ENCODE measurements at places on chromosomes 1 and 21. TPM values are rescaled to one million over a fixed set of nuclear protein-coding genes. Genes with fewer than 3 reads are reported as not detected.

Gene C1orf116
- total RNA-seq, result 0.07 TPM

Gene AMY1C
- total RNA-seq, result not detected

Gene PGLYRP3
- total RNA-seq, result not detected

Gene TMPRSS2
- total RNA-seq, result not detected

Gene DYNLT4
- 0.62 TPM for total RNA-seq

Gene HES2
- 13.3 TPM for total RNA-seq

Gene TMEM125
- not detected for total RNA-seq

Gene VANGL2
- total RNA-seq, result not detected

Gene ACKR1
- total RNA-seq, result 0.15 TPM

Gene MYBPHL
- total RNA-seq, result not detected

GRCh38 chr1:33176362-33176850 lies 5.4 kb downstream of the TRIM62 start:
- DNase-seq, result no peak

GRCh38 chr1:14340002-14340785 lies 258.3 kb upstream of the KAZN start:
- DNase-seq, result no peak

GRCh38 chr1:222239130-222239529 lies 308.8 kb downstream of the HHIPL2 start:
- no peak for DNase-seq

GRCh38 chr1:201461645-201462441 lies 7.1 kb downstream of the PHLDA3 start:
- peak; percentile 61 for DNase-seq

- no peak for DNase-seq
These were observed 2.5 kb downstream of the IL24 start for GRCh38 chr1:206899717-206900116.

- no peak for DNase-seq
These were observed 23.9 kb upstream of the KIAA0040 start for GRCh38 chr1:175216444-175216843.

GRCh38 chr1:84582802-84583587 lies 8.8 kb upstream of the CTBS start:
- DNase-seq, result peak; percentile 68

GRCh38 chr1:93810316-93810715 lies 68.7 kb downstream of the DNTTIP2 start:
- DNase-seq, result no peak

GRCh38 chr1:40712405-40712944 lies 21.0 kb downstream of the NFYC start:
- DNase-seq, result no peak

DNA sequence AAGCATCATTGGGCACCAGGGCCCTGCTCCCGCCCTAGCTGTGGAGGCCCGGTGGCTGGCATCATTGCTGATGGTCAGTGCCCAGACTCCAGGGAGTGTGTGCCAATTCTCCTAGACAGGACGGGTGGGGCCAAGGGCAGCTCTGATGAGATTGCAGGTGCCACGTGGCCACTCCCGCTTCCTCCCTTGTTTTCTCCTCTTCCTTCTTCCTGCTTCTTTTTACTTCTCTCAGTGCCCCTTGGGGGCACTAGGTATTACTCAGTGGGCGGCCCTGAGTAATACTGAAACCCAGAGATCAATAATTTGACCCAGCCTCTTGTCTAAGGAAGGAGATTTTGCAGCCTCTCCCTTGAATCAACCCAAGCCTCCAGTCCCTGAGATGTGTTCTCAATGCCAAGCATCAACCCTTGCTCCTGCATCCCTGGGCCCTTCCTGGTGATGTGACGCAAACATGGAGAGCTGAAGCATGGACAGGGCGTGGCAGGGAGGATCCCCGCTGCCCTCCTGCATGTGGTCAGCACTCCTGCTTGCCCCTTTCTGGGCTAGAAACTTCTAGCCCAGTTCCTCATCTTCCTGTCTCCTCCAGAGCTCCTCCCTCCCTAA lies 32.4 kb downstream of the CDK18 start:
- no peak for DNase-seq

- DNase-seq, result peak; percentile 7
These were observed 80.5 kb upstream of the KIF26B start for GRCh38 chr1:245074232-245074747.

DNA sequence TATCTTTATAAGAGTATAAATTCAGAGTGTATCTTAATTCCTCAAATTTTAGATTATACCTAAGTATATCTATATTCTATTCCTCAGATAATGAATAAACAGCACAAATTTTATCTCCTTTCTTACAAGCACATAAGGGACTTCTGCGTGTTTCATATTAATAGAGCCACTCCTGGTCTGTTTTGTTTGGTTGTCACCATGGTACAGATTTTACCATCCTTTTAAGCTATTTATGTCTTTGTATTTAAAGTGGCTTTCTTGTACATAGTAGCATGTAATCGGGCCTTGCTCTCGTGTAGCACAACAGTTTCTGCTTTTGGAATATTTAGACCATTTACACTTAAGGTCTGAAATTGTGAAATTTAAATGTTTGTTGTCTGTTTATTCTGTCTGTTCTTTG lies 52.6 kb upstream of the SLC35A3 start:
- no peak for DNase-seq

DNA sequence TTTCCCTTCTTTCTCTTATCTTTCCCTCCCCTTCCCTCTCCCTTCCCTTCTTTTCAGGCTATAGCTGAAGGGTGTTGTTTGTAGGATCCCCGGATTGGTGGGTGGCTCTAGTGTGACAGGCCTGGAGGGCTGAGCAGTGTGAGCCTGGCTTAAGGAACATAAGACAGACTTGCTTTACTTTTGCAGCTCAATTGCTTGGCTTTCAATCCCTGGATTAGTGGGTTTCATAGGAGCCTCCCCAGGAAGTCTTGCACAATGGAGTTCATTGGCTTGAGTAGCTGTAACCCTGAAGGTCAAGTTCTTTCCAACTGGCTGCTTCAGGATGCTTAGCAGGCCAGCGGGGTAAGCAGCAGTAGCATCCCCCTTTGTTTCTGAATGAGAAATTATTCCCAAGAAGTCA lies 126.7 kb downstream of the CAMTA1 start:
- peak; percentile 72 for DNase-seq

GRCh38 chr1:29880556-29880955 lies 644.2 kb downstream of the PTPRU start:
- no peak for DNase-seq

DNA sequence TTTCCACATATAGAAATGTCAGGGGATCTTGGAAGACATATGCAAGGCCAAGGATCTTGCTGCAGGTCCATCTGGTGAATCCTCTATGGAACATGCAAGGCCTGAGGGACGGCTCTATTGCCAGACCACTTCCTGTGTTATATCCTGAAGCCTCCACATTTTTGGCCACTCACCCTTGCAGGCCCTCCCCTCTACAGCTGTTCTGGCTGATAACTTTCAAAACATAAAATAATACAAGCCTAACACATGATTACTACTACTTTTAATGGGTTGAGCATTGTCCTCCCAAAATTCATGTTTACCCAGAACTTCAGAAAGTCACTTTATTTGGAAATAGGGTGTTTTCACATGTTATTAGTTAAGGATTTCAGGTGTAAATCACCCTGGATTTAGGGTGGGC lies 18.5 kb upstream of the LYPLAL1 start:
- no peak for DNase-seq

DNA sequence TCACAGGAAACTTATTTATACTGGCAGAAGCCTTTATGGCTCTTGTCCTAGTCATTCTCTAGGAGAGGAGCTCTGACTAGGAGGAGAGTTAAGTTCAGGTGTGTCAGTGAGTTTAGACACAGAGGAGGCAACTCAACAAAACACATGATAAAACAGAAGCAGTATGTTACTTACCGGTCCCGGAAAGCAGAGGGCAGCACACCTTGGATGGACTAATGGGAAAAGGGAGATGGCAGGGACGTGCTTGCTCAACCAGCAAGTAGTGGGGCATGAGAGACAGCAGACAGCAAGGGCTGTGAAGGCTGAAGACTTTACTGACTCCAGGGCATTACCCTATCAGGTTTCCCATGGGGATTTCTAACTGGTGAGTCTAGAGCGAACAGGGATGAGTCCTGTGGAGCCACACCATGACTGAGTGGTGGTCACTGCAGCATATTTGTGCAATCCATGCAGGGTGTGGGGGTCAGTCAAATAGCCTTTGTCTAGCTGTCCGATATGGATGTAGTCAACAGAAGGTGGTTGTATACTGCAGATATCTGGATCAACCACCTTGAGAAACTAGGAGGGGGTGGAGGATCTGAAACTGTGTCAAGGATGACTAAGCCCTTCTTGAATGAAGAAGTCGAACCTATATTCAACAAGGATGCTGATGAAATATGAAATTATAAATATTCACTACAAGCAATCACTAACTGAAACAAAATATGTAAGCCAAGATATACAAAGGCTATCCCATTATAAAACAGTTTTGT lies 596.3 kb upstream of the CHRM3 start:
- DNase-seq, result no peak

GRCh38 chr1:104018922-104019674 lies 269.4 kb downstream of the AMY1C start:
- DNase-seq, result no peak

- no peak for DNase-seq
These were observed 53.0 kb upstream of the KAZN start for GRCh38 chr1:14545422-14546025.

DNA sequence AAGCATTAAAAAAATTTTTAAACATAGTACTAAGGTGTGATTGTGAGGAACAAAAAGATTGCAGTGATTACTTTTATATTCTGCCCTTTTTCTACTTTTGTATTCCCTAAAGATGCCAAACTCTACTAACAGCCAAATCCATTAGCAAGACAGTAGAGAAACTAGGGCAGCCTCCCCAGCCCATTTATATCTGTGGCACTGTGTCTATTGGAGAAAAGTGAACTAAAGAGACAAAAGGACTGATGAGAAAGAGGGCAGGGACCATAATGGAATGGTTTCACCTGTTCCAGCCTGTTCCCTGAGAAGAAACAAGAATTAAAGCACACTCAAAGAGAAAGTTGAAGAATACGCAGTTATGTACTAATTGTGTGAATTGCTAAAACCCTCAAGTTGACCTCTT lies 56.6 kb downstream of the ATG4C start:
- DNase-seq, result no peak

GRCh38 chr1:31765041-31765467 lies 914 bp upstream of the ADGRB2 start:
- DNase-seq, result peak; percentile 25

DNA sequence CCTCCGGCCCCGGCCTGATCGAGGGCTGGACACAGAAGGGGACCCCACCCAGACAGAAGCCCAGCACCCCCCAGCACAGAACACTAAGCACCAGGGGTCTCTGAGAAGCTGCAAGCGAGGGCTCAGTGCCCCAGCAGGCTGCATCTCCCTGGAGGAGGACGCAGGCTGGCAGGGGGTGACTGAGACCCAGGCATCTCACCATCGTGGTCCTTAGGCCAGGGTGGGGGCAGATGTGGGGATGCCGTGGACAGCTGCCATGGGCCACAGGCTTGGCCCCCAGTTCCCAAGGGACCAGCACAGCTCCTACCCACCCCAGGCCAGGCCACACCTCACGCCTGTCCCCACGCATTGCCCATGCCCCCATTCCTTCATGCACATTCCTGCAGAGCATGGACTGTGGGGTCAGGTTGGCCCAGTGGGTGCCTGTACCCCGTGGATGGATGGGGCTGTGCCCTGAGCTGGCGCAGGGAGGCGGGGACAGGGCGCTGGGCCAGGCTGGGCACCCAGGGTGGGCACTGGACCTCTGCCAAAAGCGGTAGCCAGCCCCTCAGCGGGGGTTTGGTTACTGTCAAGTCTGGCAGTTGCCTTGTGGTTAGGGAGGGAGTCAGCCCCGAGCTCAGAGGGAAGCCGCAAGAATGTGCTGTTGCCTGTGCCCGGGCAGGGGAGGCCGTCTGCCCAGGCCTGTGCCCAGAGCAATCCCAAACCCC lies 61.5 kb downstream of the ARHGEF16 start:
- DNase-seq, result no peak

- no peak for DNase-seq
These were observed 6.6 kb upstream of the PRPF38B start for GRCh38 chr1:108685529-108685928.

- peak; percentile 57 for DNase-seq
These were observed 2.6 kb downstream of the PTTG1IP start for GRCh38 chr21:44870748-44871495.

Data from endothelial cell of umbilical vein (primary cell).